Effector CD8-positive, alpha-beta T cell (primary cell): ENCODE measurements at places on chromosomes 1 and 21.

- no peak for DNase-seq
These were observed 36.1 kb upstream of the ST6GALNAC3 start for GRCh38 chr1:76038287-76039004.

DNA sequence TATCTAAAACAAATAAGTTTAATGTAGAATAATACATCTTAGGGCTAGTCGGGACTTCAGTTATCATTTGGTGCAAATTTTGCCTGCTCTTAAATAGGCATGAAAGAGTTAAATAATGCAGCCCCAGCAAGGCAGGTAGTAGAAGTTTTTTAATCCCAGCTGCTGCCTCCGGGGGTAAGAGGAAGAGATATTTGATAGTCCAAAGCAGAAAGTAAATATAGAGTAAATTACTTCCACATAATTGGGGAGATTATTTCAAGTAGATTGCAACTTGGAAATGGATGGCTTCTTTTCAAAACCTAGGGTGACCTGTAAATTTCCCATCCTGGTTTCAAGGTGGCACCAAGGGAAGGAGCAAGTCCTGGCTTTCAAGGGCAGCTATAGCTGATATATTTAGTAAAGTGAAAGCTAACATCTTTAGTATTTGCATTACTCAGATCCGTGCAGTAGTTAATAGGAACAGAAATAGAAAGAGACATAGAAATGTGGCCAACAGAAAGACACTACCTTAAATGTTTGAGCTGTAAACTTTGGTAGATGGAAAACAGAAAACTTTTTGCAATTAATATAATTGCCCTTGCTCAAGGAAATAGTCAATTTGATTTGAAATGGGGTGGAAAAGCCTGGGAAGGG lies 109.1 kb downstream of the LMO4 start:
- DNase-seq = no peak

- no peak for DNase-seq
These were observed 10.9 kb downstream of the ADAMTS1 start for GRCh38 chr21:26834181-26834905.

DNA sequence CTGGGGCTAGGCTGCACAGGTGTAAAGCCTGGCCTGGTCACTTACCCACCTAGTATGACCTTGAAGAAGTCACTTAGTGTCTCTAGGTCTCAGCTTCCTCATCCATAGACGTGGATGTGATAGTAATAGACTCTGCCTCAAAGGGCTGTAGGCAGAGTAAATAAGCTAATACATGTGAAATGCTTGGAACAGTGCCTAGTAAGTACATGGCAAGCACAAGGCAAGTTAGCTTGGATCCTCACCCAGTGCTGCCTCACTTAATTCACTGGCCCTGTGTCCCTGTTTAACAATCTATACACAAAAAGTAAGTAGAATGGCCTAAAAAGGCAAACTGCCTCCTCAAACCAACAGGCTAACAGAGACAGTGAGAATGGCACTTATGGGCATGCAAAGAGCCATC lies 167.8 kb downstream of the PIGK start:
- DNase-seq = no peak

DNA sequence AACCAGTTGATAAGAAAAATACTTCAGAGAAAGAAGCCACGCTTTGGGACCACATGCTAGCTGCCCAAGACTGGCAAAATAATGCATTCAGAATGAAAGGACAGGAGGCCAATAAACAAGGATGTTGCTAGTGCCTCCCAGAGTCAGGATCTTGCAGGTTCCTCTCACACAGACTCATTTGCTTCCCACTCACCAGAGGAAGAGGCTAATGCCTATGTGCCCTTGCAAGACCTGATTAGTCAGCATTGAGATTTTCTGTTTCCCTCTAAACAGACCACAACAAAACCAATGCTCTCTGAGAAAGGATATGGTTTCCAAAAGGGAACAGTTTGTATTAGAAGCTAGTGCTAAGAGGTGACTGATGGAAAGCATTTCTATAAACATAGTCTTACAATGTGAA lies 85.7 kb downstream of the NRDC start:
- DNase-seq = no peak

GRCh38 chr1:165854101-165854845 lies 26.9 kb downstream of the UCK2 start:
- no peak for DNase-seq

DNA sequence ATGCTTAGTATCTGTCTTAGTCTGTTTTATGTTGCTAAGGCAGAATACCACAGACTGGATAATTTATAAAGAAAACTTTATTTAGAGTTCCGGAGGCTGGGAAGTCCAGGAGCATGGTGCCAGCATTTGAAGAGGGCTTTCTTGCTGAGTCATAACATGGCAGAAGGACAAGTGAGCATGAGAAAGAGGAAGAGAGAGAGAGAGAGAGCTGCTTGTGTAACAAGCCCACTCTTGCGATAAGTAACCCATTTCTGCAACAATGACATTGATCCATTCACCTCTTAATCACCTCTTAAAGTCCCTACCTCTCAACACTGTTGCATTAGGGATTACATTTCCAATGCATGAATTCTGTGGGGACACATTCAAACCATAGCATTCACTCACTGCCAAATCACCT lies 11.7 kb upstream of the MYOCOS start:
- no peak for DNase-seq

GRCh38 chr1:116226017-116226416 lies 114.8 kb downstream of the MAB21L3 start:
- DNase-seq = no peak

DNA sequence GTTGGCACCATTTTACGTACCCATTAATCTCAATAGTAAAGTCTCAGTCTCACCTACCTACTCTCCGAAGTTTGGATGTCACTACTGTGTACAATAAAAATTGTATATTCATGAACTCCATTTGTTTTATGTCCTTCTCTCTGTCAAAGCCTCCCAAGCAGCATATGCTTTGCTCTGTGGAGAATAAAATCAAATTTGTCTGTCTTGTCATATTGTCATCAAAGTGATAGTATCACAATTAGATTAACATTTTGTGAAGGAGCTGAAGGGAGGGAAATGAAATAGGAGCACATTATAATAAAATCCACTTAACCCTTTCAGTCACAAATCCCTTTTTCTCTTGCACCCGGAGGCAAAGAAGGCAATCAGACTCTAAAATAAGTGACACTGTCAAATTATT lies 177.1 kb upstream of the RRP15 start:
- DNase-seq = no peak

DNA sequence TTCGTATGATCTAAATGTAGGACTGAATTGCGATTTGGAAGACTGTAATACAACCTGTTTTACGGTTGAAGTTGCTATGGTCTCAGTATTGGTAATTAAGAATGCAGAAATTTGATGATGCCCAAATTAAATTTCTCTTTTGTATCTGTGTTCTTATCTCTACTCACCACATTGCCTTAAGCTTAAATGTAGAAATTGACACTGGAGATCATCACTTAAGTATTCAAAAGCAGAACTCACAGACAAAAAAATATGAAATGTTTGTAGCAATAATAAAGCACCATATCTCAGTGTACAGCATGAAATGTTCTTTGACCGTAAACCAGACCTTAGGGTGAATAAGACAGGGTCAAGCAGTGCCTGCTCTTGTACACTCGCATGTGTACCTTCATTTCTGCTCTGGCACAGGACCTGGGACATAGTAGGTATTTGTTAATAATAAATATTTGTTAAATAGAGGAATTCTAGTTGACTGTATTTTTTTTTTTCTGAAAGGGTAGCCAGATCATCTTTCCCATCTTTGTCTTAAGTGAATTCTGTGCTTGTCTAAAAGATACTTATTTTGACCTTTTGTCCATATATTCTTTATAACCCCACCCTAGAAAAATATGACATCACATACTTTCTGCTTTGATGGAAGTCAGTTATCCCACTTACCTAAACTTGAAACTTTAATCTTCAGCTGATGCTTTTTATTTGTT lies 1.5 kb downstream of the CDC7 start:
- DNase-seq = no peak

DNA sequence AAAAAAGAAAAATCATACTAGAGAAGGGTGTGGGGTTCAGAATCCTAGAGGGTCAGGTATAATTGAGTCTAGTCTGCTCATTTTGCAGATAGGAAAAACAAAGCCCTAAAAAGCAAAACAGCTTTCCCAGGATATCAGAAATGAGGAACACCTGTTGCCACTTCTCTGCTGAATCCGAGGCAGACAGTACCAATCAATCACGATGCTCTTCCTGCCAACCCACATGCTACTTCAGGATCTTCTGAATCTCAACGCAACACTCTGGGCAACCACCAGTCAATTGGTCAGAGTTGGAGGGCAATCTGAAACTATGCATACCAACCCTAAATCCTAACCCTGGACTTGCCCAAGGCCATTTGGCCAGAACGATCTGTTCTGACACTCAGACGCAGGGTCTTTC lies 128.3 kb downstream of the EPHB2 start:
- DNase-seq = no peak

GRCh38 chr1:30823627-30823968 lies 66.0 kb upstream of the LAPTM5 start:
- DNase-seq = no peak

DNA sequence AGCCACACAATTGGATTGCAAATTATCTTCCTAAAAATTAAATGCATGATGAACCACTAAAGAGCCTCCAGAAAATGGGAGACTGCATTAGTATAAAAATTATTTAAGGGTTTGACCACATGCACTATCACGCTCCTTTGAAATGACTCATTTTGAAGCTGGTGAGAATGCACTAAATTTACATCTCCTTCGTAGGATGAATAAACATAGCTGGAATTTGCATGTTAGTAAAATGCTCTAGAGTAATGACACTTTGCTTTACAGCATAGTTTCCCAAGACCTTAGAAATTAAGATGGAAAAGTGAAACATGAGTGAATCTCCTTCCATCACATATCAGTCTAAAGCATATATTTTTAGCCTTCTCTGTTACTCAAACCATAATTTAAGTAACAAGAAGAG lies 2.4 kb downstream of the PLPPR4 start:
- no peak for DNase-seq

DNA sequence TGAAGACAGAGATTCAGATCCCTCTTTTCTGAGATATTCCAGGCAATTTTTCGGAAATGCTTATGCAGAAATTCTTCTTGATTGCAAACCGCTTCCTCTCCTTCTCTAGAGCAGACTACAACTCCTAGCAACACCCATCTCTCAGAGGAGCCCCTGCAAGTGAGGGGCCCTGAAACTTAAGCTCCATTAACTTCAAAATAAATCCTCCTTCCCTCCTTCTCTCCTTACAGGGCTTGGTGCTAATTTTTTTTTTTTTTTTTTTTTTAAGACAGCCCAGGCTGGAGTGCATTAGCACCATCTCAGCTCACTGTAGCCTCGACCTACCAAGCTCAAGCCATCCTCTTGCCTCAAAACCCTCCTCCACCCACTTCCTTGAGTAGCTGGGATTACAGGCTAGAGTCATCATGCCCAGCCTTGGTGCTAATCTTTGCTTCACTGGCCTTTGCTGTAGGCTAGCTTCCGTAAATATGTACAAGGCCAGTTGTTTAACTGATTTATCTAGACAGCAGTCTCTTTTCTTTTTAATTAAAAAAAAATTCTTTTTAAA lies 30.2 kb upstream of the SFPQ start:
- DNase-seq = no peak

- peak; percentile 52 for DNase-seq
These were observed 6.0 kb downstream of the CYB561D1 start for GRCh38 chr1:109499661-109500536.

DNA sequence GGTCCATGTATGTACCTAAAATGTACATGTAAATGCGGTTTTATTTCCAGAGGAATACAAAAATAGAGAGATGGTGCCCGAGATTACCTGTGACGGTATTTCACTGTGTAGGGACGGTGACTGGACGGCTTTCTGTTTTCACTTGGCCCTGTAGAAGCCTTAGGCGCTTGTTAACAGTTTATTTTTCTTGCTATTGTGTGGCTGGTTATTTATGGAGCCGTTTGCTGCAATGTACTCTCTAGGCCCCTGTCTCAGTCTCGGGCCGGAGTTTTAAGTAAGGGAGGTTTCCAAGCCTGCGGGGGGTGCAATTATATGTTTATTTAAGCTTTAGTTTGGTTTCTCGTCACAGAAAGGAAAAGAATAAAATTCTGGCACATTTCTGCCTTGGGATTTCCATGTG lies 413 bp downstream of the EFCAB7 start:
- DNase-seq = no peak

DNA sequence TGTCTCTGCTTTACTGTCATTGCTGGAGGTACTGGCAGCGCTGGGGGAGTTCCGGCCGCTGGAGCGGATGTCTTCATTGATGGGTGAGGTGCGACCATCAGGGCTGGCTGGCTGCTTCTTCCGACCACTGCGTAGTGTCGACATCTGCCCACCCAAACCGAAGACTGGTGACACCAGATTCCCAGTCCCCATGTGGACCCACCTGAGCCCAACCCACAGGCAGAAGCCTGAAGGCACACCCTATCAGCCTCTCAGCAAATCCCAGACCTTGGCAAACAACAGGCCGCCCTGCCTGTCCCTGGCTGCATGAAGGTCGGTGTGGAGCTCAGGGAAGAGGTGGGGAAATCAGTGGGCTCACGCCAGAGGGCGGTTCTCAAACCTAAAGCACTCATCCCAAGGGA lies 44.8 kb downstream of the SLC45A1 start:
- no peak for DNase-seq

DNA sequence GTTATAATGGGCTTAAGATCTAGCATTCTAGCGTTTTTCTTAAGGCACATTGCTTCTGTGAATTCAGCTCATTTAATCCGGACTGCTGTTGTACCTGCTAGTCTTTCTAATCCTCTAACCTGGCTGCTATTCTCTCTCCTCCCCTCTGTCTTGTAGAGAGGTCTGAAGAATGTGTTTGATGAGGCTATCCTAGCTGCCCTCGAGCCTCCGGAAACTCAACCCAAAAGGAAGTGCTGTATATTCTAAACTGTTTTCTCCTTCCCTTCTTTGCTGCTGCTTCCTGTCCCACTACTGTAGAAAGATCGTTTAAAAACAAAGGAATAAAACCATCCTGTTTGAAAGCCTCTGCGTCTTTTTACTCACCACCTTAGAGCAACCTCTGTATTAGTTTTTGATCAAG lies 37.3 kb downstream of the CDC42 start:
- no peak for DNase-seq

- no peak for DNase-seq
These were observed 22.8 kb downstream of the HFM1 start for GRCh38 chr1:91381844-91382243.

- no peak for DNase-seq
These were observed 47.2 kb upstream of the SYNC start for GRCh38 chr1:32749771-32750170.

GRCh38 chr1:16420424-16421118 lies 16.7 kb downstream of the SPATA21 start:
- no peak for DNase-seq
